ENCODE measurements at places on chromosomes 4 and X. TPM values are rescaled to one million over a fixed set of nuclear protein-coding genes. Genes with fewer than 3 reads are reported as not detected.

Gene RS1
- total RNA-seq, result 0.40 TPM

Gene ODAM
- total RNA-seq, result 2.4 TPM

Gene MAGED4
- total RNA-seq, result 0.55 TPM

Gene ODAPH
- not detected for total RNA-seq

DNA sequence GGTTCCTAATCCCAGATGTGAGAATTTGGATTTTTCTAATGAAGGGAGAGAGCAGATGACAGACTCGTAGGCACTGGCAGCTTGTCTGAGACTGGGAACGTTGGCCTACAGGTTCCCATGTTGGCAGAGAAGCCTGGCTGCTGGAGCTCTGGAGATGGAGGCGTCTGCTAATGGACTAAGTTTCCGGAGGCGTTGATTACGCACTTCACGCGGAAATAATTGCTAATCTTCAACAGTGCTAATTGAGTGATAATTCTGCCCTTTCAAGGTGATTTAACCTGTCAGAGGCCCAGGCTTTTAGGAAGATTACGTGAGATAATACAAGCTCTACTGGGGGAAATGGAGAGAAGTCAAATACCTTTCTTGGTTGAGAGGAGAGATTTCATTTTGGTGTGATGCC lies 77.4 kb downstream of the PSAPL1 start:
- no peaks in the 10 kb centered on the region for H3K36me3 ChIP-seq
- no peak overlapping the region for H3K4me3 ChIP-seq
- no peak for DNase-seq
- peaks cover 17% of the 10 kb centered on the region for H3K4me1 ChIP-seq
- H3K27ac ChIP-seq, result no peak overlapping the region

DNA sequence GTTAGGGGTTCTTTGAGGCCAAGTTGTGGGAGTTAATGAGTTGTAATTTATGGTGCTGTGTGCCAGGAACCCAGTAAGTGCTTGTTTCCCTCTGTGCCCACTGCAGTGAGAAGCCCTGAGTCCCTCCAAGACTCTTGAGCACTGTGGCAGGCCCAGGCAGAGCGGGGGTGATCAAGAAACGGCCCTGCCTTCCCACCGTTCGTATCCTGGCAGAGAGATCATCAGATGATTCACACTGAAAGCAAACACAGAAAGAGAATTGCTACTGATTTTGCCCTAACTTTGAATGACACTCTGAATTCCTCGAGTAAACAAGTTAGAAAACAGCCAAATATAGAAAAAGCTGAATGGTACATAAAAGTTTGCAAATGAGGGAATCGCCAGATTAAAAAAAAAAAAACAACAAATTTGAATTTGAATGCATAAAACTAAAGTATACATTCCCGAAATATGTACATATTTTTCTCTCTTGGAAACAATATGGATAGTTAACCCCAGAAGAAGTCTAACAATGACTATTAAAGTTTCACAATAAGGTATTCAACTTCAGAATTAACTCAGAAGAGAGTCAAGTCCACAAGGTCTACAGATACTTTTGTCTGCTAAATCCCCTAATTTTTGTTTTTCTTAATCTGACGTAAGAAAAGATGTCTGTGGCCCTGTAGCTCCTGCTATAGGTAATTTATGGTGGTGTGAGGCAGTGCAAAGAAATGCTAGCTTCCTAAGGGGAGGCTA lies 71.8 kb downstream of the AFAP1 start:
- no peak for DNase-seq
- no peaks in the 10 kb centered on the region for H3K27me3 ChIP-seq
- no peak overlapping the region for H3K4me3 ChIP-seq
- H3K36me3 ChIP-seq, result peaks cover 17% of the 10 kb centered on the region

DNA sequence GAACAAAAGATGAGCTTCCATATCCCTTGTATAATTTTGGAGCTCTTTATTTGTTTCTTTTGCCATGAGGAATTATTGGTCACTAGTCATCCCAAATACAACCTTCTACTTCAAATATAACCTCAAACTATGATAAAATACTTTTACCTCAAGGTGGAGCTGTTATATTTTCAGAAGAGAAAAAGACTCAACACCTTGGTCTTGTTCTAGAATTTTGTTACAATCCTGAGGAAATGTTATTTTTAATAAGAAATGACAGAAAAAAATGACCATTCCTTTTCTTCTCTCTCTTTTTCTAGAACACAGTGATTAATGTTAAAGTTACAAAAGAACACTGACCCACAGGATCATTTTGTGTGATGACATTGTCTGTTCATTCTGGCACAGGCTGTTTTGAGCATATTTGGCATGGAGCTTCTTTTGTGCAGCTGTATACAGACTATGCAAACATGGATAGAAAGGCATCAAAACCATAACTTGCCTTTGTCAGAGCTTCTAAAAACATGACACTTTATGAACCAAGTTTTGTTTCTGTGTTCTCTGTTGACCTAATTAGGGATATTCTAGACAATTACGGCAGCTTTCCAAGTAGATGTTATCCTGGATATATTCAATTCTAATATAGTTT lies 159.6 kb upstream of the CTSO start:
- H3K27me3 ChIP-seq, result no peaks in the 10 kb centered on the region
- peak; percentile 47 for DNase-seq
- H3K4me3 ChIP-seq, result no peak overlapping the region
- no peaks in the 10 kb centered on the region for H3K36me3 ChIP-seq

DNA sequence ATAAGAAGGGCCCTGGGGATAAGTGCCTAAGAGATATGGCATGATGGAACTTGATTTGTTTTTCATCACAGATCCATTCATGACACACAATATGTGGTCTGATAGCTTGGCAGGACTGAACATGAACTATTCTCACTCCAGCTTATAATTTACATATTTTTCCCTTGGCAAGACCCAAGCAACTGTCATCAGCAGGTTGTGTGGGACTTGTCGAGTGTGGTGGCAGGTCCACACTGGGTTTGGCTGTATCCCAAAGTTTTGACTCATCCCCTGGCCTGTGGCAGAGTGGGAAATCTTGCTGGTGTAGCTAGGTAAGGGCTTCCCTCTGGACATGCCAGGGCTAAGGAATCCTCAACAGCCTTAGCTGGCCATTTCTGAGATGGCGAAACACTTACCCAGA lies 81.0 kb upstream of the STIM2 start:
- no peaks in the 10 kb centered on the region for H3K27me3 ChIP-seq
- peaks cover 3% of the 10 kb centered on the region for H3K36me3 ChIP-seq
- no peaks in the 10 kb centered on the region for H3K4me1 ChIP-seq

DNA sequence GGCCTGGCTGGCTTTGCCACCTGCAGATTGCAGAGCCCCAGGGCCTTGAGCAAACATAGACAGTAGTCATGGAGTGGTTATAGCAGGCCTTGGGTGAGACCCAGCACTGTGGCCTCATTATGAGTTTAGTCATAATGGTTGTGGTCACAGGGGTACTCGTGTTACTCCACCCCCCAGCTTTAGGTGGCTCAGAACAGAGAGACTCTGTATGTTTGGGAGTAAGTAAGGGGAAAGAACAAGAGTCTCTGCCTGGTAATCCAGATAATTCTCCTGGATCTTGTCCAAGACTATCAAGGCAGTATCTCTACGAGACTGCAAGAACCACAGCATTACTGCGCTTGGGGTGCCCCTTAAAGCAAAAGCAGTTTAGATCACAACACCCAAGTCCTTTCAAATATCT lies 62.3 kb upstream of the SCRG1 start:
- H3K4me3 ChIP-seq, result no peak overlapping the region
- no peaks in the 10 kb centered on the region for H3K27me3 ChIP-seq
- no peaks in the 10 kb centered on the region for H3K4me1 ChIP-seq
- H3K27ac ChIP-seq, result no peak overlapping the region
- DNase-seq, result no peak
- H3K36me3 ChIP-seq, result no peaks in the 10 kb centered on the region

DNA sequence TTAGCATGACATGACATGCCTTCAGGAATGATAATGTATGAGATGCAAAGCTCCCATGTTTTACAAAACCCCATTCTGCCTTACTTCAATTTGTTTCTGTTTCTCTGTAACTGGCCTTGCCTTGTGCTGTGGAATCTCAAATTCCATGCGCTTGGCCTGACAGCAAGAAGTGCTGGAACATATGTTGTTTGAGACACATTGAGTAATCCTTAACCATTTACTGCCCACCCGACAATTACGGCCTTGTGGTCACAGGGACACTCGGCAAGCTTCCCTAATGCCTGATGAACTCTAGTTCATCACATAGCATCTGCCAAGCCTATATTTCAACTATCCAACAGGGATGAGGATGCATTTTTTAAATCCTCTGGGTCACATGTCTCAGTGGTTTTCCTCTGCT lies 226.4 kb upstream of the CASK start:
- H3K4me1 ChIP-seq, result no peaks in the 10 kb centered on the region
- no peaks in the 10 kb centered on the region for H3K27me3 ChIP-seq
- H3K4me3 ChIP-seq, result no peak overlapping the region
- no peaks in the 10 kb centered on the region for H3K36me3 ChIP-seq
- peak; percentile 34 for DNase-seq

- no peaks in the 10 kb centered on the region for H3K4me1 ChIP-seq
- H3K27me3 ChIP-seq, result no peaks in the 10 kb centered on the region
- no peak for DNase-seq
- no peak overlapping the region for H3K4me3 ChIP-seq
Measured at GRCh38 chr4:118732591-118733330, 47.6 kb downstream of the METTL14 start.

GRCh38 chr4:70925899-70926635 lies 23.9 kb downstream of the MOB1B start:
- H3K27ac ChIP-seq, result no peak overlapping the region
- no peak for DNase-seq
- peaks cover 6% of the 10 kb centered on the region for H3K4me1 ChIP-seq
- H3K27me3 ChIP-seq, result no peaks in the 10 kb centered on the region
- no peaks in the 10 kb centered on the region for H3K36me3 ChIP-seq
- no peak overlapping the region for H3K4me3 ChIP-seq

- H3K27me3 ChIP-seq, result no peaks in the 10 kb centered on the region
- H3K27ac ChIP-seq, result no peak overlapping the region
- no peak for DNase-seq
- no peaks in the 10 kb centered on the region for H3K4me1 ChIP-seq
Measured at GRCh38 chr4:37735578-37735977, 49.4 kb upstream of the RELL1 start.

- H3K36me3 ChIP-seq, result no peaks in the 10 kb centered on the region
- DNase-seq, result no peak
- H3K27me3 ChIP-seq, result no peaks in the 10 kb centered on the region
- H3K4me3 ChIP-seq, result no peak overlapping the region
- no peaks in the 10 kb centered on the region for H3K4me1 ChIP-seq
Measured at GRCh38 chrX:119218198-119218597, 17.9 kb upstream of the PGRMC1 start.

DNA sequence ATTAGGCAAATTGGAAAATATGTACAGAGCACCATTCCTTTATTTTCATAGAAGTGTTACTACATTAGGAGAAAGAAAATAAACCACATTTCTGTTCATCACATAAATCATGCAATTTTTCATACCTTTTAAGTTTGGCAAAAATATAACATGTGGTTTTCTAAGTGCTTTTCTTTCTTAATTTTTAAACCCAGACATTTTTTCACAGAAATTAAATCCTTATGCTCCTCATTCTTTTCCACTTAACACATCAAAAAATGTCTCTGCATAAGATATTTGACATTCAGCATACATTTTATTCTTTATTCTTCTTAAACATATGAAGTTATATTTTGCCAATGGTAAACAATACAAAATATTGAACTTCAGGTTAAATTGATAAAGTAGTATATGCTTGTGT lies 826.6 kb upstream of the SLIT2 start:
- no peaks in the 10 kb centered on the region for H3K36me3 ChIP-seq
- no peak for DNase-seq
- H3K27me3 ChIP-seq, result no peaks in the 10 kb centered on the region
- H3K4me3 ChIP-seq, result no peak overlapping the region
- H3K4me1 ChIP-seq, result no peaks in the 10 kb centered on the region

DNA sequence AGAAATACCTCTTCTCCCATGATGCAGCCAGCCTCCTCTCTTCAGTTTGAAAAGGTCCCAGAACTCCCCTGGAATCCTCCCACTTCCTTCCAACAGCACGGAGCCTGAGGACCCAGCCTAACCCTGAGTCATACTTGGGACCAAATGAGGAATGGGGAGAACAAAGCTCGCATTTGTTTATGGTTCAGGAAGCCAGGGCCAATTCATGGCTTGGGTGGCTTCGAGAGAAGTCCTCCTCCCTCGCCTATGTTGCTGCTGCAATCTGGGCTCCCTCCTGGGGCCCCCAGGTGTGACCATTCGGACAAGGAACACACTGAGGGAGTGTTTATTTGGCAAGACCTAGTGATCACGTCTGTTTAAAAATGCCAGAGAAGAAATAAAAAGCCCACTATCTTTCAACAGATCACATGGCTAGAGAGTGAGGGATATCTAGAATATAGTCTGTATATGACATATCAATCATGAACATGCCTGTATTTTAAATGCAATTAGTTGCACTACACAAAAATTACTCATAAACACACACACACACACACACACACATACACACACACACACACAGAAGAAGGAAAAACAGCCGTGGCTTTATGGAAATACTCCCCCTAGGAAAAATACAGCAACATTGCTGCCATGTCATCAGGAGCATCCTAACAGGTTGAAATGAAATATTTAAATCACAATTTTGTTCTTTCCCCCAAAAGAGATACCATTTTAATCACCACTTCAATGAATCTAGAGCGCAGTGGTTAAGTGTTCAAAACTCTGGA lies 155.7 kb upstream of the MAP3K15 start:
- H3K27ac ChIP-seq, result no peak overlapping the region
- H3K4me1 ChIP-seq, result peaks cover 8% of the 10 kb centered on the region
- H3K4me3 ChIP-seq, result no peak overlapping the region
- no peaks in the 10 kb centered on the region for H3K27me3 ChIP-seq
- no peaks in the 10 kb centered on the region for H3K36me3 ChIP-seq
- DNase-seq, result peak; percentile 29

DNA sequence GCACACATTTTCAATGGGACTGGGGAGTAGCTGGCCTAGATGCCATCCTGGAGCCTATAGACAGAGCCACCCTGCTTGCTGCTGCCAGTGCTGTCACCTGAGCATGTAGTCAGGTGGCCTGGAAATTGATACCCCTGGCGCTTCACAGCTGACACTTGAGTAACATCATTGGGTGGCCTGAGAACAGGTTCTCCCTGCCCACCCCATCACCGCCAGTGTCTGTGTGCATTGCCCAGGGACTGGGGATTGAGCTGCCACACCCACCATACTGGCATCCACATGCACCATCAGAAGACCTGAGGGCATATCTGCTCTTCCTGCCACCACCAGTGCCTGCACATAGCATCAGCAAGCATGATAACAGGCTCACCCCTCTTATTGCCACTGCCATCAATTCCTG lies 1142.9 kb upstream of the PABPC4L start:
- no peaks in the 10 kb centered on the region for H3K4me1 ChIP-seq
- H3K4me3 ChIP-seq, result no peak overlapping the region
- no peaks in the 10 kb centered on the region for H3K36me3 ChIP-seq
- DNase-seq, result no peak
- H3K27ac ChIP-seq, result no peak overlapping the region

- no peak for DNase-seq
- H3K36me3 ChIP-seq, result no peaks in the 10 kb centered on the region
- no peak overlapping the region for H3K27ac ChIP-seq
- H3K27me3 ChIP-seq, result no peaks in the 10 kb centered on the region
Measured at GRCh38 chrX:71210816-71211215, 12.2 kb upstream of the GJB1 start.

All from lung (tissue), 17 donors.